ENCODE measurements at places on chromosomes 11 and 22.

GRCh38 chr11:65404210-65404609, 17.8 kb downstream of the FRMD8 start:
- DNase-seq, result no peak

DNA sequence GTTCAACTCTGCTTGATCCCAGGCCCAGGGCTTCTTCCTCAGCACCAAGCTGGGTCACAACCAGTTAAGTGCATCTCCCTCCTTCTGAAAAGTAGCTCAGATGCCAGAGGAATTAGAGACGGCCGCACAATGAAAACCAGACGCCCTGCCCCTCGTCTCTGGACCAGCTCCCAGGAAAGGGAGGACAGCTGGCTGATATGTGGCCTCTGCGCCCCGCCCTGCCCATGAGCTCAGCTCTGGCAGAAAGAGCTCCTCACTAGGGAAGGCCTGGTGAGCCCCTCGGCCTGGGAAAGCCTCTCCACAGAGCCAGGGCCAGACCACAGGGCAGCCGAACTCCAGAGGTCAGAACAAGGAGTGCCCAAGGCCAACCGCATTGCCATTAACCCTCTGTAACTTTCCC, 18.1 kb upstream of the SCGB1A1 start:
- DNase-seq, result no peak

DNA sequence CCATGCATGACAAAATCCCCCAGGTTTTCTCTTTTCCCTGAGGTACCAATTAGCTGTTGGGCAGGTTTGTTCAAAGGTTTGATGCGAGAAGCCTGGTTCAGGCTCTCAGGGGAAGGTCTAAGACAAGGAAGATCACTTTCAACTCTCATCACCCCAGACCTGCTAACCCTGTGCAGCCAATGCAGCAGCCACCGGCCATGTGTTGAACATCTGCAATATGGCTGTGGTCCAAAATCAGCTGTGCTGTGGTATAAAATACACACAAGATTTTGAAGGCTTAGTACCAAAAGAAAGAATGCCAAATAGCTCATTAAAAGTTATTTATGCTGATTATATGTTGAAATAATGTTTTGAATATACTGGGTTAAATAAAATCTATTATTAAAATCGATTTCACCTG, 58.5 kb downstream of the SMCO4 start:
- DNase-seq, result no peak

- no peak for DNase-seq
These were observed 22.2 kb upstream of the MUC5B start for GRCh38 chr11:1200611-1201191.

- no peak for DNase-seq
These were observed 163.8 kb downstream of the CWF19L2 start for GRCh38 chr11:107293677-107294344.

DNA sequence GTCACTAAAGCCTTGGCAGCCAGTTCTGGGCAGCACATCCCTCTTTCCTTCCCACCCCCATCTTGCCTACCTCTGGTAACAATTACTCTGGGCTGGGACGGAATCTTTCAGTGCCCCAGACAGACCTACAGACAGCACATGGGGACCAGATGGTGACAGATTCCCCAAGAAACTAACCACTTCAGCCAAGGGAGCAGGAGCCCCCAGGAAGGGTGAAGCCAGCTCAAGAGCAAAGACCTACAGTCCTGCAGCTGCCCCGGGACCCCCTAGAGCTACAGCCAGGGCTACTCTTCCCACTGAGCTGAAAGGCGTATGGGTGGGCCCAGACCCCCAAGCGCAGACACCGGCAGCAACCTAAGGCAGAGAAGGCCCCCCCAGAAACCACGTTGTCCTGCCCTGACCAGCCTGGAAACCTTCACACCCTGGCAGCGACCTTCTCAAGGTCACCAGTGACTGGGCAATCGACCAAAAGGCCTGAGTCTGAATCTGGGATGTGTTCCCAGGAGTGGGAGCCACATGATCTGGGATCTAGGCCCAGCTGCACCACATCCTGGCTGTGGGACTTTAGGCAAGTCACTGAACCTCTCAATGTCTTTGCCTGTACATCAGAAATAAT, 65.8 kb downstream of the LRRC32 start:
- DNase-seq, result no peak

GRCh38 chr11:123576501-123576900, 77.9 kb downstream of the SCN3B start:
- DNase-seq, result no peak

DNA sequence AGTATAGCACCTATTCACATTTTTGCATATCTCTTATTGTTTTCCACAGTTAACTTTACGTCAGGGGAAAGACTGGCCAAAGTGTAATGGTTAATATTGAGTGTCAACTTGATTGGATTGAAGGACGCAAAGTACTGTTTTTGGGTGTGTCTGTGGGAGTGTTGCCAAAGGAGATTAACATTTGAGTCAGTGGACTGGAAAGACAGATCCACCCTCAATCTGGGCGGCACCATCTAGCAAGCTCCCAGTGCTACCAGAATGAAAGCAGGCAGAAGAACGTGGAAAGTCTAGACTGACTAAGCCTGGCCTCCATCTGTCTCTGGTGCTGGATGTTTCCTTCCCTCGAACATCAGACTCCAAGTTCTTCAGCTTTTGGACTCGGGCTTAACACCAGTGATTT, 1900.7 kb upstream of the RAG2 start:
- DNase-seq, result no peak

DNA sequence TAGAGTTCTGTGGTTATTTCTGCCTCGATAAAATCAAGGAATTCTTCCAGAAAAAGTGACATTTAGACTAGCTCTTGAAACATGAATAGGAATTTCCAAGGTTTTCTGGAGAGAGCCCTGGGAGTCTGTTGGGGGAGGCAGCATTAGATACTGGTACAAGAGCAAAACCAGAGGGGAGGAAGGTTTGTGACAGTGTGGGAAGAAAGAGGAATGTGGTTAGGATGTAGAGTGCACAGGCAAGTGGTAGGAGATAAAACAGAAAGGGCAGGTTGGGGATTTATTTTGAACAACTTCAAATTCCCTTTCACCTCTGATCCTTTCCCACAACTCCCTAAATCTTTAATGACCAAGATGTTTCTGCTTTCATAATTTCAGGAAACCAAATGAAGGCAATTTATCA, 588.4 kb downstream of the METTL15 start:
- no peak for DNase-seq

DNA sequence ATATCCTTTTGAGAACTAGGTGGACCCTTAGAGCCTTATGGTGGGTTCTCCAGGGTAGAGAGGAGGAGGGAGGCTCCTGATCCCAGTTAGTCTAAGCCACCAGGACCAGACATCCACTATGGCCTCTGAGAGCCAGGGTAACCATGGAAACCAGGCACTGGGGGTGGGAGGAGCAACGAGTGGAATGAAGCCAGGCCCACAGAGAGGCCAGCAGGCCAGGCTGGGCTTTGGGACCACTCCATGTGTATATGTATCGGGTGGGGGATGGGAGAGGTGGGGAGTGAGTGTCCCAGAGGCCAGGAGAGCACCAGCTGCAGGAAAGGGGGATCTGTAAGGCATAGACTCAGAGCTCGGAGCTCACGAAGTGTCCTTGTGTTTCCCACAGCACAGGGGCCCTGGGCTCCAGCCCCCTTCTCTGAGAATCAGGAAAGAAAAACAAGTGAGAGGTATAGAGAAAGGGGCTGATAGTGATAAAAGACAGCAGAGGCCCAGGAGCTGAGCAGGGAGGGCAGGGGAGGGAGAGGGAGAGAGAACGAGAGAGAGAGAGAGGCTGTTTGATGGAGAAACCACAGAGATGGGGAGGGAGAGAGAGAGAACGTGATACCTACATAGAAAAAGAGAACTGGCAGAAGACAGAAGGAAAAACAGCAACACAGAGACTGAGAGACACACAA, 15.5 kb upstream of the TSPAN18 start:
- no peak for DNase-seq

DNA sequence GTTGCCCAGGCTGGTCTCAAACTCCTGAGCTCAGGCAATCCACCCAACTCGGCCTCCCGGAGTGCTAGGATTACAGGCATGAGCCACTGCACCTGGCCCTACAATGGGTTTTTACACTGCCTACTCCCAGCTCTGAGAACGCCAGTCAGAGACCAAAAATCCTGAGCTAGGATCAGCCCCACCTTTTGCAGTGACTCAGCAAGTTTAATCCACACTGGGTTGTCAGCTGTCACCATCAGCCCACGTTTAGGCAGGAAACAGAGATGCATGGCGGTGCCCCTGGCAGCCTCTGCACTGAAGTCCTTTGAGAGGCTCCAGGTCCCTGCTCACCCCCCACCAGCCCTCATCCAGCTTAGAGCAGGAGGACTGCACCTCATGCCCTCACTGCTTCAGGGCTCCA, 117.6 kb downstream of the ARHGAP8 start:
- no peak for DNase-seq

GRCh38 chr11:46724088-46724487, 5.1 kb downstream of the F2 start:
- DNase-seq, result no peak

GRCh38 chr11:6350043-6350442, 29.7 kb upstream of the CAVIN3 start:
- DNase-seq, result no peak

DNA sequence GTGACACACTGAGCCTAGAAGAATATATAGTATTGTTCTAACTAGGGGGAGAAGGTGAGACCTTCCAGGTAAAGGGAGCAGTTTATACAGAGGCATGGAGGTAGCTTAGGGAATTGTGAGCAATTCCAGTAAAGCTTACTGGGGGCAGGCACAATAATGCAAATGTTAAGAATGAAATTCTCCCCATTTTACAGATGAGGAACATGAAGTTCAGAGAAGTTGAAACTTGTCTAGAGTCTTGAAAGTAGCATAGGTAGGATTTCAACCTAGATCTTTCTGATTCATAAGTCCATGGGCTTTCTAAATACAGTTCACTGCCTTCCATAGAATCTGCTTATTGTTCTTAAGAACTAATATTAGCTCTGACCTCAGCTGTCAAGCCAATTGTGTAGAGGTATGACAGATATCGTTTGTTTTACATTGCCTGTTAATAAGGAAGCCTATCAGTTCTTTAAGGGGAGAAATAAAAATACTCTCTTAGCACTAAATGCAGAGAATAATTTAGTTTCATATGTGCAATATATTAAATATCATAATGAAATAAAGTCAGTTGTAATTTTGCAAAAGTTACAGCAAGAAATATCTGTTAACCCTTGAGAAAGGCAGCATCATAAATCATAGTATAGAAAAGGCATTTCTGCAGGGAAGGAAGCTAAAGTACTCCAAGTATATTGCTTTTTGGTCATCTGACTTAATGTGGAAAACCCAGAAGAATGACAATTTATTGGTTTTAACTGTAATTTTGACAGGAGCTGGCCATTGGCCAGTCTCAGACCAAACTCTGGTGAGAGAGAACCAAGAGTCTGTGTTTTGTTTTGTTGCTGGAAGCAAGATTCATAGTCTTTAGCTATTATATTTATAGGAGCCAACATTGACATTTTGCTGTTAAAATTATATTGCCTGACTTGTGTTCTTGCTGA, 181.8 kb downstream of the UVRAG start:
- DNase-seq, result no peak
